ENCODE measurements at places on chromosomes 11 and 22.
A peak's percentile ranks its signal among the peaks of the same experiment; 100 is the strongest.

DNA sequence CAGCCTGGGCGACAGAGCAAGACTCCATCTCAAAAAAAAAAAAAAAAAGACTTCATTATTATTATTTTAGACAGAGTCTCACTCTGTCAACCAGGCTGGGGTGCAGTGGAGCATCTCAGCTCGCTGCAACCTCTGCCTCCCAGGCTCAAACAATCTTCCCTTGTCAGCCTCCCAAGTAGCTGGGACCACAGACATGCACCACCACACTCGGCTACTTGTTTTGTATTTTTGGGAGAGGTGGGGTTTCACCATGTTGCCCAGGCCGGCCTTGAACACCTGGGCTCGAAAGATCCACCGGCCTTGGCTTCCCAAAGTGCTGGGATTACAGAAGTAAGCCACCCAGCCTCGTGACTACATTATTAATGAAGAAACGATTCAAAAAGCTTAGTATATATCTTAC lies 5.3 kb upstream of the TYMP start:
- DNase-seq, result no peak

GRCh38 chr22:37331034-37331428 lies 48.7 kb downstream of the CYTH4 start:
- DNase-seq, result no peak

- DNase-seq, result no peak
These were observed 5.7 kb upstream of the FBXO3 start for GRCh38 chr11:33779849-33780528.

- DNase-seq, result no peak
These were observed 8.5 kb downstream of the FHIP1B start for GRCh38 chr11:6225896-6226295.

DNA sequence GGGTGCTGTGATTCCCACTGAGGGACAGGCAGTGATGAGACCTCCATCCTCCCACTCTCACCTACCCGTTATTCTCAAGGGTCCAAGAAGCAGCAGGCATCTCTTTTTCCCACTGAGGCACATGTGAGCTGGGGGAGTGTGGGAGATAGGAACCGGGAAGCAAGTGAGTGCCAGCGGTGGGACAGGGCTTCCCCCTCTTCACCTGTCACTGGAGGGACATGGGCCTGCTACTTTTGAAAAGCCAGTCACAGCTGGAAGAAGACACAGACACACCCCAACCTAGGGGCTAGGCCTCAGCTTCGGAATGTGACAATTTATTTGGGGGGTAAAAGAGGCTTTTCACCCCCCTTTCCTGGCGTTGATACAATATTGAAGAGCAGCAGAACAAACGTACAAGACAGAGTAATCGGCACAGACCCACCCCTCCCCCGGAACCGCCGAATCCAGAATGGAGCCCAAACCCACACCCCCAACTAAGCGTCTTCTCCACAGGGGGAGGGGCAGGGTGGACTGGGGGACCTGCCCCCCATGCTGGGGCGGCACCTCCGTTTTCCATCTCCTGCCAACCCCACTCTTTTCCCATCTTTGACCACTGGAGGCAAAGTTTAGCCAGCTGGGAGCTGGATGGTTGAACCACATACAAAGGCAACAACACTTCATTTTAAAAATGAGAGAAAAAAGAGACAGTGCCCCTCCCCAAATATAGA lies 10.7 kb downstream of the CBX6 start:
- no peak for DNase-seq

- peak; percentile 58 for DNase-seq
These were observed 1.7 kb upstream of the CBX6 start for GRCh38 chr22:38873469-38874411.

DNA sequence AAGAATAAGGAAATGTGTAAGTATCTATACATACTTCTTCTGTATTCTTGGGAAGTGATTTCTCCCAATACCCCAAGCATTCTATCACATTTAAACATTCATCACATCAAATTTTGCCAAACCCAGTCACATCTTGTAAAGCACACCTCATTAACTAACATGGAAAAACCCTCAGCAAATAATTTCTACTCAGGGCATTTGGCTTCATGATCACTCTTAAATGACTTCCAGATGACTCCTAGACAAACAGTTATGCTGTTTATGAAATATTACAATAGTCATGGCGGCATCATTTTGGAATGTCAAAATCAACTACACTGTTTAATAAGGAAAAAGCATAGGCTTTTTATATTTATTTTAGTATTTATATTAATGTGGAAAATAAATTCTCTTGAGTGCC lies 47.3 kb upstream of the CCDC34 start:
- DNase-seq, result no peak

- DNase-seq, result no peak
These were observed 55.9 kb downstream of the CERK start for GRCh38 chr22:46682011-46682731.

Measured in CD4-positive, alpha-beta T cell treated with Interleukin-4 for 1 hour (primary cell).